Spleen (tissue), 13 donors: ENCODE measurements at places on chromosomes 2 and 18.

- no peak overlapping the region for H3K4me3 ChIP-seq
- H3K27ac ChIP-seq, result no peak overlapping the region
- H3K27me3 ChIP-seq, result peaks cover 7% of the 10 kb centered on the region
- no peaks in the 10 kb centered on the region for H3K36me3 ChIP-seq
Observed at GRCh38 chr2:119426801-119427395, 4.8 kb upstream of the TMEM37 start.

DNA sequence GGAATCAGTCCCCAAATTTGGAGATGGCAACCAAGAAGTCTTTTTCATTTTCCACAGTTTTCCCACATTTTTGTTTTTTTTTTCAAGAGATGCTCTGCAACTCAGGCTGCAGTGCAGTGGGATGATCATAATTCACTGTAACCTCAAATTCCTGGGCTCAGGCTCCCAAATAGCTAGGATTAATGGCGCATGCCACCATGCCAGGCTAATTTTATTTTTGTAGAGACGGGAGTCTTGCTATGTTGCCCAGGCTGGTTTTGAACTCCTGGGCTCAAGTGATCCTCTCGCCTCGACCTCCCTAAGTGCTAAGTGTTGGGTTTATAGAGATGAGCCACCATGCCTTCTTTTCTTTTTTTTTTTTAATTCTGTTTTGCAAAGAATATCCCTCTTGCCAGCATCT is 35.2 kb downstream of the PCBP1 start:
- no peak overlapping the region for H3K4me3 ChIP-seq
- DNase-seq, result no peak
- no peaks in the 10 kb centered on the region for H3K36me3 ChIP-seq
- peak overlapping the region; percentile 97 for H3K27ac ChIP-seq

DNA sequence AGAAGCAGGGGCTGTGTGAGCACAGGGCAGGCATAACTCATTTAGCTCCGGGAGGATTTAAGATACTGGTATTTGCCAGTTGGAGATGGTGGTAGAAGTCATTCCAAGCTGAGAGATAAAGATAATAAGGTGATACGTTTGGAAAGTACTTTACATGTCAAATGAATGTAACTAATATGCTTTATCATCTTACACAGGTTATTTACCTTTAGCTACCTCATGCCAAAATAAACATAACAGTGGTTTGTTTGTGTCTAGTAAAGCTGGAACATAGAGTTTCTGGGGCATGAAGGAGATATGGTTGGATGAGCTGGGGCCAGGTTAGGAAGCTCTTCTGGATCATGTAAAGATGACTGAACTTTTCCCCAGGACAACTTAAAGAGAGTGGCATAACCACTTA is 126.9 kb upstream of the PIK3C3 start:
- no peaks in the 10 kb centered on the region for H3K36me3 ChIP-seq
- H3K27me3 ChIP-seq, result no peaks in the 10 kb centered on the region
- no peak for DNase-seq
- no peak overlapping the region for H3K27ac ChIP-seq
- no peaks in the 10 kb centered on the region for H3K4me1 ChIP-seq

DNA sequence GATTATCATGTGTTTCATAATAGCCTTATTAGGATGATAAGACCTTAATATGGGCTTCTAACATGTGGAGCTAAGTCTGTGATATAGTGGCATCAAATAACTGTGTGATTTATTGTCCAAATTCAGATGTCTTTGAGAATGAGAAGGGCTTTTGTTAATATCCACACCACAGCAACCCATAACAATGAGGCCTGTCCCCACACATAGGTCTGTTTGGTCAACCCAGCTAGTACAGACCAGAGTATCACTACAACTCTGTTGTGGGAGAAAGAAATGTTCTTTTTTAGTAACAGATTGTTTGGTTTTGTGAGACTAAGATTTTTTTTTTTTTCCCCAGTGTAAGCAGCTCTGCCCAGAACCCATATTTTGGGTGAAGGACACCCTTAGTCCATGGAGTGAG is 439.2 kb downstream of the PIK3C3 start:
- no peak for DNase-seq
- H3K27me3 ChIP-seq, result no peaks in the 10 kb centered on the region
- no peaks in the 10 kb centered on the region for H3K4me1 ChIP-seq
